BJ (cell line): ENCODE measurements at places on chromosomes 13 and 19. TPM values are rescaled to one million over a fixed set of nuclear protein-coding genes. Genes with fewer than 3 reads are reported as not detected.

DNA sequence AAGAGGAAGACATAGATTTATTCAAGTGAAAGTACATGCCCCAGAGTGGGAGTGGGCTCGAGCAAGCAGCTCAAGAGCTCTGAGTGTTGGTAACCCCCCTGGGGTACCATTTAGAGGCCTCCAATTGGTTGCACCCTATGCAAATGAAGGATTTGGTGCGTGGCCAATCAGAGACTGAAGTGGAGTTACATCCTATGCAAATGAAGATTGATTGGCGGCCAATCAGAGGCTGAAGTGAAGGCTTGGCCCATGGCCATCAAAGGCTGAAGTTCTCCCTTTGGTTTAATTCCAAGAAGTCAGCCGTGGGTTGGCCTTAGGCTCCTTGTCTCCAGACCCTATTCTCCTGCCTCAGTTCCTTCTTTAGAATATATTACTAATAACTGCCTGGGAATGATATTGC, 12.9 kb upstream of the IGFL1 start:
- DNase-seq = no peak

DNA sequence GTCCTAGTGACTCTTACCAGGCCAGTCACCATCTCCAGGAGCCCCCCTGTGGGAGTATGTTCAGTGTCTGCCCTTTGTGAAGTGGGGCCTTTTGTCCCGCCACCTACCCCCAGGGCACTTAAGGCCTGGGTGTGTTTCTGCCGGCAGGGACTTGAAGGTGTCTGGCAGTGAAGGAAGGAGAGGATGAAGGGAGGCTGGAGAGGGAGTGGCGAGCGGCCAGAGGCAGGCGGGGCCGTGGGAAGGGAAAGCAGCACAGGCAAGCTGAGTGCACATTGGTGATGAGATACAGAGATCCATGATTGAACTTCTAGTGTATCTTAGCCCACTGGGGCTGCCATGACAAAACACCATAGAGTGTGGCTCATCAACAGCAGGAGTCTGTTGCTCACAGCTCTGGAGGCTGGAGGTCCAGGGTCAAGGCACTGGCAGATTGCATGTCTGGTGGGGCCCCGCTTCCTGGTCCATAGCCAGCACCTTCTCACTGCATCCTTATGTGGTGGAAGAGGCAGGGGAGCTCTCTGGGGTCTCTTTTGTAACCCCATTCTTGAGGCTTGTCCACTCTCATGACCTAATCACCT, 17.5 kb downstream of the CUL4A start:
- no peak for DNase-seq

DNA sequence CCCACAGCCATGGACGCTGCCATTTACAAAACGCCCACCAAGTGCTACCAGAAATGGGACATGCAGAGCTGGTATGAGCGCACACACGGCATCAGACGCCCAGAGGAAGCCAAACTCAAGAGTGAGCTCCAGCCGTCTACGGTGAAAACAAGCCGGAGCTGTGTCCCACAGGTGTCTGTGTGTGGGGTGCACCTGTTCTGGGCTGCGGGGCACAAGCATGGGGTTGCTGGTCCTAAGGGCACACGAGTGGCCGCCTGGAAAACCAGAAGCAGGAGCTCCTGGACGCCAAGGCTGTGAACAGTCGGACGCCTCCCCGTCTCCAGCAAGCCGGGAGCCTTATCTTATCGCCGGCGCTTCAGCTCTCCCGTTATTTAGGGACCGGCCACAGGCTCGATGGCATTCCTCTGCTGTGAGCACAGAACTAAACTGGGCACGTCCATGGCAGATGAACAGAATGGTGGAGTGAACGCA, 1.3 kb downstream of the ADPRHL1 start:
- DNase-seq = no peak

- DNase-seq = no peak
Measured at GRCh38 chr13:45280011-45280410, 61.0 kb downstream of the TPT1 start.

GRCh38 chr13:27295096-27295495, 24.5 kb downstream of the RASL11A start:
- DNase-seq = no peak

Gene ELSPBP1
- not detected in 2 replicates for polyA plus RNA-seq

Gene KIR2DL4
- not detected in 2 replicates for polyA plus RNA-seq

Gene NLRP7
- polyA plus RNA-seq = not detected in 2 replicates

Gene PNMA8B
- polyA plus RNA-seq = 0.15 and 0.17 TPM in 2 replicates

Gene NOP53
- polyA plus RNA-seq = 119 and 135 TPM in 2 replicates
